ENCODE measurements at places on chromosomes 7 and 10.

DNA sequence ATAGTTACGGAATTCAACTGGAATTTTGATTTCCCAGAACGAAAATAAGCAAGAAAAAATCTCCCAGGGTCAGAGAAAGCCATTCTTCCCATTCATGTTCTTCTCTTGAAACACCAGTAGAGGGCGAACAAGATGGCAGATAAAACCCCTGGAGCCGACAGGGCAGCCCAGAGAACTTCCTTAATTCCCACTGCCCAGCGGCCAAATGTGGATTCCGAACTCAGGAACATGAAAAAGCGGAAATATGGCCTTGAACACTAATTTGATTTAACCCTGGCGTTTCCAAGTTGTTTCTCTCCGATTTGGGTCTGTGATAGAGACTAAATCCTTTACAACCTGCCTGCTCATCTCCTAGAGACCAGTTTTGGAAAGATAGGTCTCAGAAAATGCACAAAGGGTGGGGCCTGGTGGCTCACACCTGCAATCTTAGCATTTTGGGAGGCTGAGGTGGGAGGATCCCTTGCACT, 100.7 kb upstream of the WAC start:
- peak; percentile 59 for DNase-seq

DNA sequence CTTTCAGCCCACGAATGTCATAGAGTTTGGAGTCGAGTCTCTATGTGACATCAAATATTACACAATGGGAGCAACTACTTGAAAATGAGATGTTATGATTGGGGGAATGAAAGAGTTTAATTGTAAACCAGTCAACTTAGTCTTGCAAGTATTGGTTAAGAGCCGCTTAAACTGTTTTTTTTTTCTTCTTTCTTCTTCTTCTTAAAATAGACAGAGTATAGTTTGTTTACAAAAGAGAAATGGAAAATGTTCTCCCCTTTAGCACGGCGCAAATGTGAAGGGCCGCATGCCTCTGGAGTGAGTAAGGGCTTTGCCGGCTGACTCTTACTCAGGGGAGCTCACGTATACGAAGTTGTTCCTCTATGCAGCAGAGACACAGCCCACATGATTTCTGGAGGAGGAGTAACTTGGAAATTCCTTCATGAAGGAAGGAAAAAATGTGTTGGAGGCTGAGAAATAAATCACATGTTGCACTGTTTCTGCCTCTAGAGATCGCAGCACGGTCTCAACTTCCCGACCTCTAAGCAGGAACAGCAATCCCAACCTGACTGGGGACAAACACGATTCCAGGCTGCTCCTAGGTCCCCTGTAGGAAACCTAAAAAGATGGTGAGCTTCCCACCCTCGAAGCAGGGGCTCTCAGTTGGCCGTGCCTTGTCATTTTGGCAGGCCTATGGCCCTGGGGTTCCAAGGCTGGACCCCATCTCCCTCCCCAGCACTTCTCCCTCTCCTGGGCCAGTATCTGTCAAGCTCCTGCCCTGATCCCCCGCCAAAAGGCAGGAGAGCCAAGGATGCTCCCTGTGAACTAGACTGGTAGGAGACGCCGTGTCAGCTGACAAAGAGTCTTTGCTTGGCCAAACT, 44.8 kb downstream of the MYOF start:
- DNase-seq: no peak

GRCh38 chr7:46544396-46545008, 623.4 kb upstream of the IGFBP3 start:
- no peak for DNase-seq

DNA sequence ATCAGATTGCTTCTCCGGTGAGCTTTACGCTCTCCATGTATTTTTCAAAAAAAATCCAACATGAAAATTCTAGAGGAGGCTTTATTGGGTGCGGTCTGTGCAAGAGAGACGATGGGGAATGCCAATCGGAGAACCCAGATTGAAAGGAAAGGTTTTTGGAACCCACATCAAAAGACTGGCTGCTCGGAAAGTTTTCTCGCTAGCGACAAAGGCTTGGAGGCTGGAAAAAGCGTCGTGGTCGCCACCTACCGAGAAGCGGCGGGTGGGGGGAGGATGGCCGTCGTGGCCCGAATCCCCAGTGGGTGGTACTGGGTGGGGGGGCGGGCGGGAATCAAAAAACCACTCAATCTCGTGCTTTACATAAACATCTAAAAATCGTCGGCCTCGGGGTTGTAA, 1.1 kb upstream of the GTF2I start:
- DNase-seq: peak; percentile 42

DNA sequence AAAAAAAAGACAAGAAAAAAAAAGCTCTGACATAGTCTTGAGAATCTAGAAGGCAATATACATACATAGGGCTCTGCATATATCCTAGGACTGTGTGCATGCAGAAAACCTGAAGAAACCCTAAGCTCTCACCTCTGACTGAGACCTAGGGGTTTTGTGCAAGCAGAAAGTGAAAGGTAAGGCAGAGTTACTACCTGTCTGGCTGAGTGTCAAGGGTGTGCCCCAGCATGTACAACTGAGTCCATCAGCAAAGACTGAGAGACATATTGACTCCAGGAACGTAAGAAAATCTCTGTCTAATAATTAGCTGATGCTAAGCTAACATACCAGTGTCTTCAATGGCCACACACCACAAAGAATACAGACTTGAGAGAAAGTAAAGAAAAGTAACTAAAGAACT, 16.3 kb upstream of the HNRNPH3 start:
- DNase-seq: no peak

DNA sequence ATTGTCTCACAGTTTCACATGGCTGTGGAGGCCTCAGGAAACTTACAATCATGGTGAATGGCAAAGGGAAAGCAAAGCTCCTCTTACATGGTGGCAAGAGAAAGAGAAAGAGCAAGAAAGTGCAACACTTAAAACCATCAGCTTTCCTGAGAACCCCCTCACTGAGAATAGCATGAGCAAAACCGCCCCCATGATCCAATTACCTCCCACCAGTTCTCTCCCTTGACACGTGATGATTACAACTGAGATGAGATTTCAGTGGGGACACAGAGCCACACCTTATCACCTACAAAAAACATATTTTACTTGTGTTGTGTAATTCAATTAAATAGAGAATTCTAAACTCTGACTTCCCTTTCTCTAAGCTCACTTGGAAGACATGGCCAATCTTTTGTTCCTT, 80.2 kb downstream of the SEMA3C start:
- DNase-seq: no peak

GRCh38 chr10:119546009-119546408, 3.5 kb upstream of the RGS10 start:
- DNase-seq: no peak

GRCh38 chr10:124596116-124596785, 134.6 kb downstream of the LHPP start:
- no peak for DNase-seq

- DNase-seq: no peak
Observed at GRCh38 chr7:127766831-127767459, 115.0 kb downstream of the SND1 start.

- DNase-seq: no peak
Observed at GRCh38 chr7:134089446-134089845, 37.7 kb upstream of the LRGUK start.

- DNase-seq: no peak
Observed at GRCh38 chr10:129909531-129910256, 54.4 kb downstream of the EBF3 start.

DNA sequence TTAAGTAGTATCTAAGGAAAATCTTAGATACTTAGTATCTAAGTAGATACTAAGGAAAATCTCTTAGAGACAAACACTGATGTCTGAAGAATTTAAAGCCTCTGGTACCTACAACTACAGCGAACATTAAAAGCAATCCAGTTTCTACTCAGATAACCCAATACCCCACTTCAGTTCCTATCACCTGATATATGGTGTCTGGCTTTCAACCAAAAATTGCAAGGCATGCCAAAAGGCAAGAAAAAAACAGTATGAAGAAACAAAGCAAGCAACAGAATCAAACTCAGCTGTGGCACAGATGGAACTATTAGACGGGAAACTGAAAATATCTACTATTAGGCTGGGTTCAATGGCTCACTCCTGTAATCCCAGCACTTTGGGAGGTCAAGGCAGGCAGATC, 31.1 kb downstream of the ARHGAP12 start:
- DNase-seq: no peak

- DNase-seq: no peak
Observed at GRCh38 chr10:33963729-33964128, 629.3 kb upstream of the NRP1 start.

GRCh38 chr10:60649485-60650377, 128.5 kb upstream of the CDK1 start:
- no peak for DNase-seq

- no peak for DNase-seq
Observed at GRCh38 chr7:71491336-71491735, 359.4 kb downstream of the GALNT17 start.

GRCh38 chr10:24618401-24618800, 105.3 kb downstream of the ARHGAP21 start:
- no peak for DNase-seq

- no peak for DNase-seq
Observed at GRCh38 chr7:147798001-147798400, 792.6 kb upstream of the C7orf33 start.

DNA sequence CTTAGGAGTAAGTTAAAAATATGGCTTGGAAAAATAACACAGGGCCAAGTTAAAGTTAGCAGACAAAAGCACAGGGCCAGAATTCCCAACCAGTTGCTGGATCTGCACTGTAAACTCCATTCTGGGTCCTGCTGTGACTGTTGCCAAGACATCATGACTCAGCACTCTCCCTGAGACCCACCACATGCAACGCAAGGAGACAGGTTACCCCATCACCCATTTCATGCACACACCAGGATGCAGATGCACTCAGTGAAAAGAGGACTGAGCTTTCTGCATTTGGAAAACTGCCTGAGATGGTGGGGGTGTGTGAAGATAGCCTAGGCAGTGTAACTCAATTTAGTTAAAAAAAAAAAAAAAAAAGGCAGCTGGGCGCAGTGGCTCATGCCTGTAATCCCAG, 97.6 kb upstream of the ZNF438 start:
- DNase-seq: no peak

DNA sequence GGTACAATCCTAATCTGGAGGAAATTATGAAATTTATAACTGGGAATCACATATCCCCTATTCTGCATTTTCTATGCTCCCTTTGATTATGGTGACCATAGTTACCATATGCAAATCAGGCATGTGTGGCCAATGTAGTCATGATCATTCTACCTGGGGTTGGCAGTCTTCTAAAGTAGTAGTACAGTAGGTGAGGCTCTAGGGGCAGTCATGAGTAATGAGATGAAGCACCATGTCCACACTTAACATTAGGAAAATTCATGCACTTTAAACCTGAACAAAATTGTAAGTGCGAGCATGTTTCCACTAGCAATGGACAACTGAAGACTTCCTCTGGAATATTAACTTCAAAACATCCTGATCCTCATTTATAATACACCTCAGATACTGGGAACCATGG, 545.9 kb downstream of the SUGCT start:
- peak; percentile 47 for DNase-seq

DNA sequence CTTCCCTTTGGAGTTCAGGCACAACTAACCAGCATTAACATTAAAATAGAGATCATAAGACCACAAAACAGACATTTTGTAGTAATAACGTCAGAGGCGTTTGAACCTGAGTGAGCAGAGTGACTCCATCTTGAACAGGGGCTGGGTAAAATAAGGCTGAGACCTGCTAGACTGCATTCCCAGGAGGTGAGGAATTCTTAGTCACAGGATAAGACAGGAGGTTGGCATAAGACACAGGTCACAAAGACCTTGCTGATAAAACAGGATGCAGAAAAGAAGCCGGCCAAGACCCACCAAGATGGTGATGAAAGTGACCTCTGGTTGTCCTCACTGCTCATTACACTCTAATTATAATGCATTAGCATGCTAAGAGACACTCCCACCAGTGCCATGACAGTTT, 493.2 kb upstream of the AUTS2 start:
- no peak for DNase-seq

GRCh38 chr10:62178568-62178967, 90.1 kb downstream of the RTKN2 start:
- DNase-seq: no peak

GRCh38 chr7:140160308-140160707, 16.5 kb downstream of the KDM7A start:
- no peak for DNase-seq

- DNase-seq: no peak
Observed at GRCh38 chr10:5381187-5381586, 16.4 kb downstream of the UCN3 start.

- no peak for DNase-seq
Observed at GRCh38 chr10:78754269-78755062, 314.3 kb upstream of the ZMIZ1 start.

GRCh38 chr7:386385-386784, 96.4 kb downstream of the FOXL3 start:
- no peak for DNase-seq

DNA sequence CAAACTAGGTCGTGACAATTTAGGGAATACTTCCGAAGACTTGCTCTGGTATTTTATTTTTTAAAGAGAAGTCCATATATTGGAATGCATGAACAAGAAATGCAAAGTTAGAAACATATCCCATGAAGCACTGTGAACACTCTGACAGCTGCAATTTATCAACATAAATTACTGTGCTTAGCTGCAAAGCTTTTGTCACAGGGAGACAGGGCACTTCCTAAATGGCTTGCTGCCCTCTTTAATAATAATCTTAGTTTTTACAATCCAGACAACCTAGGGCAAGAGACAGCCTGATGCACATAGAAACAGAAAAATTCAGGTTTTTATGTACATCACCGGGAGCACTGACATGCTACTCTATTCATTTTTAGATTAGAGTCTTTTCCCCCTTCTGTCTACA, 78.3 kb upstream of the NOBOX start:
- no peak for DNase-seq

GRCh38 chr7:37356911-37357636, 91.6 kb downstream of the ELMO1 start:
- no peak for DNase-seq

- DNase-seq: no peak
Observed at GRCh38 chr10:96955794-96956193, 123.7 kb downstream of the LCOR start.

DNA sequence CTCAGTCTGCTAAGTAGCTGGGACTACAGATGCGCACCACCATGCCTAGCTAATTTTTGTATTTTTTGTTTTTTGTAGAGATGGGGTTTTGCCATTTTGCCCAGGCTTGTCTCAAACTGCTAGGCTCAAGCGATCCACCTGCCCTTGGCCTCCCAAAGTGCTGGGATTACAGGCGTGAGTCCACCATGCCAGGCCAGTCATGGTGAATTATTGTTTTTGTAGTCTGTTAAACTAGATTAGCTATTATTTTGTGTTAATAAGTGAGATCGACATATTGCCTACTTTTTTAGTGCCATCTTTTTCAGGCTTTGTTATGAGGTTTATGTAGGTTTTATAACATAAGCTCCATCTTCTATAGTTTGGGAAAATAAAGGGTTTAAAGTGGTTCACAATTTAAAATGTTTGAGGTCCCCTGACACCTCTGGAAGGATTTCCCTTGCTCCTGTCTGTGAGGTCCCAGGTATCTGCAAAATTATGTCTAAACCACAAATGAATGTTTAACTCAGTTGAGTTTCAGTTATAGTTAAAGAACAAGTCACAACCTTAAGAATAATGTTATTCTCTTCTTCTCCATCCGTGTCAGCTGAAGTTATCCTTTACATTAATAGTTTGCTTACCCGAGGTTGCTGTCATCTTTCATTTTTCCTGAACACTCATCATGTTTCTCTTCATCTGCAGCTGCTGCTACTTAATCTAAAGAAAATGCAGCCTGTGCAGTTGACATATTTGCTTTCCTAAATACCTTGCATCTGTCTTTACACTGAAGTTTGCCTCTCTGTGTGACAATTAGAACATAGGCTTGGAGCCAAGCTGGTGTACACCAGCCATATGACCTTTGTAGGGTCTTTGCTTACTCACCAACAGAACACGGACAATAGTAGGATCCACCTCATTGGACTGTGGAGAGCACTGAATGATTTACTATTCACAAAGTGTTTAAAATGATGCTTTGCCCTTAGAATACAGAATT, 8.9 kb upstream of the VSTM4 start:
- DNase-seq: no peak
